ENCODE measurements at places on chromosomes 6 and 20. TPM values are rescaled to one million over a fixed set of nuclear protein-coding genes. Genes with fewer than 3 reads are reported as not detected.

TENT5A gene
- 2.0 TPM for total RNA-seq

MEP1A gene
- total RNA-seq: not detected

BACH2 gene
- 31.1 TPM for total RNA-seq

PGC gene
- total RNA-seq: not detected

MAK gene
- total RNA-seq: 0.35 TPM

SLC23A2 gene
- total RNA-seq: 12.9 TPM

RAMACL gene
- total RNA-seq: not detected

COX7A2 gene
- 471 TPM for total RNA-seq

RIMS4 gene
- not detected for total RNA-seq

NOX3 gene
- not detected for total RNA-seq

All from activated CD4-positive, alpha-beta memory T cell treated with anti-CD3 and anti-CD28 coated beads, Interleukin-2, amount 10 ng/mL, durations not matched to agents 7 days and 5 days (primary cell).